ENCODE measurements at places on chromosomes 13 and 19.

DNA sequence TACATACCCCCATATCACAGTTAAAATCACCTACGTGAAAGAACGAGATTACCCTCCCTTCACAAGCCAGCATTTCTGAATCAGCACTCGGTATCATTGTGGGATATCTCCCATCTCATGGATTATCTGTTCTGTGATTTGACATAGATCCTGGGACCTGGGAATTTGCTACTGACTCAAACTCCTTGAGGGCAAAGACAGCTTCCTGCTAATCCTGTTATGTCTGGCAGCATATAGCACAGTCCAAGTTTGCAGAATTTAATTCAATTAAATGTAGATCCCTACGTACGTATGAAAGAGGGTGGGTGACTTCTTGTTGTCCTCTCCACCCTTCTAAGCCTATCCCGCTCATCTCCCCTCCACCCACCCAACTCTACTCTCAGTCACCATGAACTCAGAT is 476.5 kb downstream of the KLF5 start:
- DNase-seq: no peak

GRCh38 chr13:25281193-25281934 is 5.9 kb downstream of the MTMR6 start:
- DNase-seq: no peak

DNA sequence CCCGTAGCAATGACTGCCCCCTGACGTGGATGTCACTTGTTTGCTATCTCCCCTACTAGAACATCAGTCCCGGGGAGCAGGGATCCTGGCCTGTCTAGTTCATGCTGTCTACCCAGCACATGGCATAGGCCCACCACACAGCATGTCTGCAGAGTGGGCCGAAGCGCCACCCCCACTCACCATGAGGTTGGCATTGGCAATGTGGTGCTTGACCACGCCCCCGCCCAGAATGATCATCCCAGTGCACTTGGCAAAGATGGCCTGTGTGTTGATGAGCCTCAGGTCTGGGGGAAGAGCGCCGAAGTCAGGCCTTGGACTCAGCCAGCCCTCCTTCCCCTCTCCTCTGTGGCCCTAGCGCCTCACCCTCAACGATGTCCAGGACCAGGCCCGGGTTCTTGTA is 4.8 kb downstream of the DHPS start:
- DNase-seq: no peak

GRCh38 chr13:100306434-100306999 is 217.6 kb downstream of the PCCA start:
- DNase-seq: no peak

DNA sequence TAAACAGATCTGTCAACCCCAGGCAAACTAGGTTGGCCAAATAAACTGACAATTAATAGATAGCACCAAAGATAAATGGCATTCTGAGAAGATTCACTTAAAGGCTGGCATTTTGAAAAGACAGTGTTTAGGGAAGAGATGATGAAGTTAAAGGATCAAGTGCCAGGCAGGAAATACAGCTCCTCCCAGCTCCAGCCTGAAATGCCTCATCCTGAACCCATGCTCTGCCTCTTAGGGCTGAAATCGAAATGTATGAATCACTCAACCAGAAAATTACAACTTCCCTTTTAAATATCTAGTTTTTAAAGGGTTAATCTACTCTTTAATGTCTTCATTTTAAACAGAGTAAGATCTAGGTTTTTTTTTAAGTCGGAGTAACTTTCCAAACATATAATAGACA is 171.2 kb upstream of the UBL3 start:
- DNase-seq: no peak

DNA sequence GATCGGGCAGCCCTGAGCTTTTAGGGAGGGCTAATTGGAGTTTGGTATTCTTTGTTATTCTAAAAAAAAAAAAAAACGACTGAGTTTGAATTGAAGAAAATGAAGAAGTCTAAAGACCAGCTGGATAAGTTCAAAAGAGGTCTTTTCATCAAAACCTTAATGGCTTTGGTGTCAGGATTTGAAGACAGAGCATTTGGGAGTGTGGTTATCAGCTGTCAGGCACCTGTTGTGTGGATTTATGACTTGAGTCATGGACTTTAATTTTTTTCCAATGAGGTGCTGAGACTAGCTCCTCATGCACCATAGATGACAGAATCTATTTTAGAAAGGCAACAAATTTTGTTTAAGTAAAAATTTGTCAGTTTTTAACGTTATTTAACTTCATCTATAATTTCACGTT is 72.5 kb downstream of the FREM2 start:
- no peak for DNase-seq

DNA sequence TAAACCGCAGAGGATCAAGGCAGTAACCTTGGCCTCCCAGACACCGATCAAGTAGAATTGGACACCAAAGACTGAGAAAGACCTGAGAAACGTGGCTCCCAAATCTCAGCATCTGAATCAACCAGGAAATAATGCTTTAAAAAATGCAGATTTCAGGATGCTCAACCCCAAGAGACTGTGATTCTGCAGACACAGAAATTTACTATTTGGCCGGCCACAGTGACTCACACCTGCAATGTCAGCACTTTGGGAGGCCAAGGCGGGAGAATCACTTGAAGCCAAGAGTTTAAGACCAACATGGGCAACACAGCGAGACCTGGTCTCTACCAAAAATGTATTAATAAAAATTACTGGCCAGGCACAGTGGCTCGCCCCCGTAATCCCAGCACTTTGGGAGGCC is 6.2 kb downstream of the ABCC4 start:
- no peak for DNase-seq

GRCh38 chr13:88395804-88396203 is 724.6 kb downstream of the SLITRK5 start:
- DNase-seq: no peak

- no peak for DNase-seq
Measured at GRCh38 chr13:83730674-83731073, 151.6 kb downstream of the SLITRK1 start.

GRCh38 chr13:73324842-73325722 is 266.3 kb downstream of the KLF5 start:
- no peak for DNase-seq

- DNase-seq: no peak
Measured at GRCh38 chr19:17069193-17069592, 6.1 kb downstream of the HAUS8 start.

DNA sequence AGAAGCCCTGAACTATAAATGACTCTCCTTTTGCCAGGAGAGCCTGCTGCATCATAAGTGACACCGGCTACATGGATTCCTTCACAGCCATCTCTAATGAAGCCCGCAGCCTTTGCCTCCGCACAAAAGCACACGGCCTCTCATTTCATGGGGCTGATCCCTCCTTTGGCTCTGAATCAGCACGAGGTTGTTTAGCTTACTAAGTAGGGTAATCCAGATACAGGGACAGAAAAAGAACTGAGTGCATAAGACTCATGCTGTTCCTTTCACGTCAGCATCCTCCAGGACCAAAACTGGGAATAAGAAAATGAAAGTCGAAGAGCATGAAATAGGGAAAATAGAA is 136.3 kb downstream of the DCT start:
- DNase-seq: no peak

GRCh38 chr19:46218160-46218559 is 11.4 kb upstream of the IGFL1 start:
- no peak for DNase-seq

DNA sequence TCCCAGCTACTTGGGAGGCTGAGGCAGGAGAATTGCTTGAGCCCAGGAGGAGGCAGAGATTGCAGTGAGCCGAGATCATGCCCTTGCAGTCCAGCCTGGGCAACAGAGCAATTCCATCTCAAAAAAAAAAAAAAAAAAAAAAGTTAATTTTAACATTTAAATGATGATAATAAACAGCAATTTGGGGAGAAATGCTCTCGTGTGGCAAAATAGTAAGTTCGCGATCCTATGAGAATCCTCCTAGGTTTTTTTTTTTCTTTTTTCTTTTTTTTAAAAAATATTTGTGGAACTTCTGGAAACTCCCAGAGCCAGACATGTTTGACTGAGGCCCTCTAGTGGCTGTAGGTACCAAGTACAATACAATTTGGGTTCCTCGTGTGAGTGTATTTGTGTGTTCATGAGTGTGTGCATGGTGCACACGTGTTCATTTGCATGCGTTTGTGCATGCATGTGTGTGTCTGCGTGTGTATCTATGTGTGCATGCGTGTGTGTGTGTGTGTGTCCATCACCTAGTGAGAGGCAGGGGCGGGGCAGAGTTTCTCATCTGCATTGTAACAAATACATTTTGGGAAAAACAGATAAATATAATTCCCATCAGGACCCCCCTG is 31.2 kb downstream of the TMPRSS9 start:
- DNase-seq: peak; percentile 21

GRCh38 chr13:59270327-59270726 is 893.4 kb downstream of the DIAPH3 start:
- DNase-seq: no peak

- DNase-seq: no peak
Measured at GRCh38 chr19:34499155-34499834, 17.7 kb downstream of the WTIP start.

DNA sequence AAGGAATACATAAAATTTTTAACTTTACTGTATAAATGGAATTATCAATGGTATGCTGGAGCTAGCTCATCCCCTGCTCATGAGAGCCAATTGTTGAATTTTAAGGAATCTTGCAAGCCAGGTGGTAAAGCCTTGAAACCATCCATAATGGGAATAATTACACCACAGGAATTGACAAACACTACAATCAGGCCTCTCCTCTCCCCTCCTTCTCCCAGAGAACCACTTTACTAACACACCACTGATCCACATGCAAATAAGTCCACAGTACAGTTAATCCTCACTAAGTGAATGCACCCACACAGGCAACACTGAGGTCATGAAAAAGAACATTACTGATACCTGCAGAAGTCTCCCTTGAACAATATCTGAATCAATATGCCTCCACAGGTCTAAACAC is 140.5 kb downstream of the KLF12 start:
- no peak for DNase-seq

- peak; percentile 53 for DNase-seq
Measured at GRCh38 chr19:13207846-13208671, 57.8 kb downstream of the IER2 start.

DNA sequence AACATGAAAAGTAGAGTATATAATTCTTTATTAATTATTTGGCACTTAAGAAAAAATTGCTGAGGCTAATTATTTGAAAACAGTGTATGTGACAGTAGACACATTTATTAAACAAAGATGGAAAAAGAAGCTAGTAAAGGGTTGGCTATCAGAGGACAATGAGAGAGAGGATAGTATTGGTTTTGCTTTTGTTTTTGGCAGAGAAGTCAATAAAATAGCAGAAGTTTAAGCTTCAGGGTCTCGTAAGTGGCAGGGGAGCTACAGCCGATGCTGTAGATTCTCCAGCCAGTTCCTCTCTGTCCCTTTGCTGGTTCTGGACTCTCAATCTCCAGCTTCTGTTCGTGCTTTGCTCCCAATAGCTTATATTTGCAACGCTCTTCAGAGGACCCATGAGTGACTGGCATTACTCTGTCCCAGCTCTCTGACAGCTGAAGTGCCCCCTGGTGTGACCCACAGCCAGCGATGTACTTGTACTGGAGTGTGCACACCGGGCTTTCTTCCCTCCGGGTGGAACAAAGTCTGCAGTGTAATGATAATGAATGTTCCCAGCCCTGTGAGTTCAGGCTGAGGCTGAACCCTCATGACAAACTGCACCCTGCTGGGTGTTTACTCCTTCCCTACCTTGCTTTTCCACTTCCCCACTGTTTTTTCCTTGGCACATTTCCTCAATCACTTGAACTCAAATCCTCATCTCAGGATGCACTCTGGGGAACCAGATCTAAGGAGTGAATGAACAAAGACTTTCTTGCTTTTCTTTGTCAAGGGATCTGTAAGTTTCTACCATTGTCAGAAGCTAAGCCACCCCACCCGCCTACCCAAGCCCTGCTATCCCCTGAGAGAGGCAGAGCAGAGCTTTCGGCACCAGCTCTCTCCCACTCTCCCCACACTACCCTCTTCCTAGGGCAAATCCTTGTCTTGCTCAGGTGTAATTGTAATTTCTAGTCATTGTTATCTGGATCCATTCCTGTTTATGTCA is 254.8 kb downstream of the LHFPL6 start:
- no peak for DNase-seq

DNA sequence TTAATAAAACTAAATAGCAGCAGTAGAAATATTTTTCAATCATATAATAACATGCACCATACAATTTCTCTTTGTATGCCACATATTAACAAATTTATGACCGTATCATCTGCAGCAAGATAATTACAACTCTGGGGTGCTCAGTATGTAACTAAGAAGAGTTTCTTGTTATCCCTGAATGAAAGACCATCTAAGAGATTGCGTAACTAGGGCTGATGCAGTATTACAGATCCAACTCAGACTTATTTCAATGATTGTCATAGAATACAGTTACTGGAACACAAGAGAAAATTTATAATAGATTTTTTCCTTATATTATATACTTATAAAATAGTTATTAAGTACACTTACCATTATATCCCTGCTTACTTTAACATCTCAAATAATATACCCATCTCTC is 305.1 kb downstream of the SLITRK1 start:
- DNase-seq: no peak

DNA sequence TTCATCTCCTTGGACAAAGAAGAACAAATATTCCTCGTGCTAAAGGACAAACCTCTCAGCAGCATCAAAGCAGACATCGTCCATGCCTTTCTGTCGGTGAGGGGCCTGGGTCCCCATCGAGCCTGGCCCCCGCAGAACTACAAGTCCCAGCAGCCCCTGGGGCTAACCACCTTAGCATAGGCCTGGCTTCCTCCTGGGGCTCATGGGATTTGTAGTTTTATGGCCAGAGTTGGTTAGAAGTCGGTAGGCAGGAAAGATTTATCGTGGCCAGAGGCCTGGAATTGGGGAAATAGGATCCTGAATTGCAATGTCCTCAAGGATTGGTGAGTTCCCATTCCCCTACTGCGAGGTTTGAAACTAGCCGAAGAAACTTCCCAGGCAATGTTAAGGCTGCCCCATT is 19.6 kb downstream of the TMEM150B start:
- DNase-seq: no peak
